ENCODE measurements at places on chromosomes 7 and 10.
A peak's percentile ranks its signal among the peaks of the same experiment; 100 is the strongest.

DNA sequence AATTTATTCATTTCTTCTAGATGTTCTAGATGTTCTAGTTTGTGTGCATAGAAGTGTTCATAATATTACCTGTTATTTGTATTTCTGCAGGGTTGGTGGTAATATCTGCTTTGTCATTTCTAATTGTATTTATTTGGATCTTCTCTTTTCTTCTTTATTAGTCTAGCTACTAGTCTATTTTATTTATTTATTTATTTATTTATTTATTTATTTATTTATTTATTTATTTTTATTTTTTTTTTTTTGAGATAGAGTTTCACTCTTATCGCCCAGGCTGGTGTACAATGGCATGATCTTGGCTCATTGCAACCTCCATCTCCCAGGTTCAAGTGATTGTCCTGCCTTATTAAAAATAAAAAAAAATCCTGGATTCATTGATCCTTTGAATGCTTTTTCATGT, 114.8 kb upstream of the THSD7A start:
- H3K36me3 ChIP-seq, result no peaks in the 10 kb centered on the region
- DNase-seq, result no peak
- H3K27me3 ChIP-seq, result no peaks in the 10 kb centered on the region
- no peaks in the 10 kb centered on the region for H3K4me1 ChIP-seq

GRCh38 chr10:86770412-86770960, 14.1 kb downstream of the BMPR1A start:
- no peaks in the 10 kb centered on the region for H3K36me3 ChIP-seq
- H3K27me3 ChIP-seq, result no peaks in the 10 kb centered on the region
- H3K4me3 ChIP-seq, result no peak overlapping the region
- no peak for DNase-seq

GRCh38 chr10:69179089-69179742, 818 bp upstream of the SUPV3L1 start:
- DNase-seq, result peak; percentile 27
- H3K4me1 ChIP-seq, result peaks cover 8% of the 10 kb centered on the region
- H3K27ac ChIP-seq, result peak overlapping the region; percentile 91
- peak overlapping the region; percentile 84 for H3K4me3 ChIP-seq
- peaks cover 5% of the 10 kb centered on the region for H3K36me3 ChIP-seq
- H3K27me3 ChIP-seq, result no peaks in the 10 kb centered on the region

- H3K4me3 ChIP-seq, result no peak overlapping the region
- H3K27ac ChIP-seq, result no peak overlapping the region
- DNase-seq, result no peak
- no peaks in the 10 kb centered on the region for H3K27me3 ChIP-seq
- no peaks in the 10 kb centered on the region for H3K4me1 ChIP-seq
- no peaks in the 10 kb centered on the region for H3K36me3 ChIP-seq
Measured at GRCh38 chr7:133535308-133535707, 282.4 kb downstream of the EXOC4 start.

DNA sequence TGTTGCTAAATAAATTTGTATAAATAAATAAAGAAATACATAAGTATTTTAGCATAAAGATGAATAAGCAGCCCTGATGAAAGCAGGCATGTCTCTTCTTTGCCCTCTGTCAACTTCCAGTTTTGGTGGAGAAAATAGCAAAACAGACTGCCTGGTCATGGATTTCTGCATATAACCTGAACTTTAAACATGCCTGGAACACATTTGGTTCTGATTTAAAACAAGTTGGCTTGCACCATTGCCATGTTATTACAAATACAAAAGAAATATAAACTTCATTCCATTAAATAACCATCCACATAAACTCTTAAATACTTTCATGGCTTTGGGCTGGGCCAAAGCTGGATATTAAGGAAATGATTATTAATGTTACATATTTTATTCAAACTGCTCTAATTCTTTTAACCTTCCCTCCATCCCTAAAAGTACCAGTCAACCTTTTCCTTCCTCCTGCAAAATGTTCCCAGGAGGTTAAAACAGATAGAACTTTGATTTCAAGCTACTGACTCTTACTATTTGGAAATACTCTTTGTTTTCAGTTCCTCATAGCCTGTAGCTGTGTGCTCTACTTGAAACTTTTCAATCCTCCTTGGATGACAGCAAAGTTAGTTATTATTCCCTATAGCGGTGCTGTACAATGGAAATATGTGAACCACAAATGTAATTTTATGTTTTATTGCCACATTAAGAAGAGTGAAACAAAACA, 96.3 kb downstream of the BICC1 start:
- no peaks in the 10 kb centered on the region for H3K36me3 ChIP-seq
- DNase-seq, result no peak
- no peaks in the 10 kb centered on the region for H3K27me3 ChIP-seq
- H3K27ac ChIP-seq, result no peak overlapping the region

GRCh38 chr10:47107007-47107747, 192.8 kb upstream of the GDF10 start:
- no peak overlapping the region for H3K4me3 ChIP-seq
- H3K27me3 ChIP-seq, result peaks cover 2% of the 10 kb centered on the region
- H3K4me1 ChIP-seq, result no peaks in the 10 kb centered on the region
- no peak for DNase-seq
